ENCODE measurements at places on chromosomes 12 and 14.

DNA sequence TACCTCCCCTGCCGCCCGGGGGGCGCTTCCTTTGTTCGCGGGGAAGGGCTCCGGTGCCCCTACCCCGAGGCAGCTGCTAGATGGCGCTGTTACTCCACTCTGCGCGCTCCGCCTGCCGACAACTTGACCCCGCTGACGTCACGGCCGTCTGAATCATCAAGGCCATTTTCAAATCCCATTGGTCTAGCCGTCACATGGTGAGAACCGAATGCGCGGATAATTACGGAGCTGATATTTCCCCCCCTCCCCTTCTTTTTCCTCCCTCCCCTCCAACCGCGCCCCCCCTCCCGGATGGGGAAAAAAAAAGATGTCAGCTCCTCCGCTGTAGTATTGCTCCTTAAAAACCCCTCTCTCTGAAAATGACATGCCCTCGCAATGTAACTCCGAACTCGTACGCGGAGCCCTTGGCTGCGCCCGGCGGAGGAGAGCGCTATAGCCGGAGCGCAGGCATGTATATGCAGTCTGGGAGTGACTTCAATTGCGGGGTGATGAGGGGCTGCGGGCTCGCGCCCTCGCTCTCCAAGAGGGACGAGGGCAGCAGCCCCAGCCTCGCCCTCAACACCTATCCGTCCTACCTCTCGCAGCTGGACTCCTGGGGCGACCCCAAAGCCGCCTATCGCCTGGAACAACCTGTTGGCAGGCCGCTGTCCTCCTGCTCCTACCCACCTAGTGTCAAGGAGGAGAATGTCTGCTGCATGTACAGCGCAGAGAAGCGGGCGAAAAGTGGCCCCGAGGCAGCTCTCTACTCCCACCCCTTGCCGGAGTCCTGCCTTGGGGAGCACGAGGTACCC lies at the start of gene HOXC10:
TSS of gene HOXC10 (plus strand) at position 246 of the 791 bp plus-strand sequence. CDS start at position 360, 114 bp downstream.
- peak; percentile 33 for DNase-seq

DNA sequence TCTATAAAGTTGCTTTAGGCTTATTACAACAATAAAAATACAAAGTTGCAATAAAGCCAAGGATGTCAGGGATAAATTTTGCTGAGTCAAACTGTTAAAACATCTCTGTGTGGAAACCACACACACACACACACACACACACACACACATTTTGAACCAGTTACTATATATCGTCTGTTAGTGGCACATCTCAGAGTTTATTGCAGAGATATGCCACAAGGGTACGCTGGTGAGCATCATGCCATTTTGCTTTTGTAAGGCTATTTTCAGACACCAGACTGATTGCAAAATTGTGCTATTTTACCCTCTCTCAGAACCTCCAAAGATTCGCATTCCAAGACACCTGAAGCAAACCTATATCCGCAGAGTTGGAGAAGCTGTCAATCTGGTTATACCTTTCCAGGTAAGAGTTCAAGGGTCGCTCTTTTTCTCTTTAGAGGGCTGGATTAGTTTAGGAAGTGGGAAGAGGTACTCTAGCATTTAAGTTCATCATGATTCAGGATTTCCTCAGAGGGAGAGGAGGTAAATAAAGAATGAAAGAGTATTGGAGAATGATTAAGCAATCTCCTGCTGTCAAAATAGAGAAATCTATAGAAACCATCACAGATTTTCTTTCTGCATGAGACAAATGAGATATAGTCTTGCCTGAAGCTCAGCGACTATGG lies 27.3 kb upstream of the CHPT1 start:
- peak; percentile 69 for DNase-seq

GRCh38 chr14:54654605-54655004 lies 87.7 kb downstream of the SAMD4A start:
- no peak for DNase-seq

DNA sequence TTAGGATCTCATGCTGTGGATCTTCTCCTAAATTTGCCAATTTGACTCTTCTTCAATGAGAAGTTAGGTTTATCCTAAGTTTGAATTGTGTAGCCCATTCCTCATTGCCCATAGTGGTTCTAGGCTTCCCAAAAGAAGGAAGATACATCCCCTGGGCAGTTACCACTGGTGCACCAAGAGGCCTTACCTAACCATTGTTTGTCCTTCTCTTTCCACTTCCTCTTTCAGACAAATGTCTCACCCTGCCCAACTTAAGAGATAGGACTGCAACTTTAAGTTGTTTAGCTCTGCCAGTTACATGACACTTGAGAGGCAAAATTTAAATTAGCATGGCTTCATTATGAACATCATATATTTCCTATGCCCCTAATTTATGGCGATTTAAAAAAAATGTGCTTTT lies 9.4 kb upstream of the KCNH3 start:
- DNase-seq: no peak

DNA sequence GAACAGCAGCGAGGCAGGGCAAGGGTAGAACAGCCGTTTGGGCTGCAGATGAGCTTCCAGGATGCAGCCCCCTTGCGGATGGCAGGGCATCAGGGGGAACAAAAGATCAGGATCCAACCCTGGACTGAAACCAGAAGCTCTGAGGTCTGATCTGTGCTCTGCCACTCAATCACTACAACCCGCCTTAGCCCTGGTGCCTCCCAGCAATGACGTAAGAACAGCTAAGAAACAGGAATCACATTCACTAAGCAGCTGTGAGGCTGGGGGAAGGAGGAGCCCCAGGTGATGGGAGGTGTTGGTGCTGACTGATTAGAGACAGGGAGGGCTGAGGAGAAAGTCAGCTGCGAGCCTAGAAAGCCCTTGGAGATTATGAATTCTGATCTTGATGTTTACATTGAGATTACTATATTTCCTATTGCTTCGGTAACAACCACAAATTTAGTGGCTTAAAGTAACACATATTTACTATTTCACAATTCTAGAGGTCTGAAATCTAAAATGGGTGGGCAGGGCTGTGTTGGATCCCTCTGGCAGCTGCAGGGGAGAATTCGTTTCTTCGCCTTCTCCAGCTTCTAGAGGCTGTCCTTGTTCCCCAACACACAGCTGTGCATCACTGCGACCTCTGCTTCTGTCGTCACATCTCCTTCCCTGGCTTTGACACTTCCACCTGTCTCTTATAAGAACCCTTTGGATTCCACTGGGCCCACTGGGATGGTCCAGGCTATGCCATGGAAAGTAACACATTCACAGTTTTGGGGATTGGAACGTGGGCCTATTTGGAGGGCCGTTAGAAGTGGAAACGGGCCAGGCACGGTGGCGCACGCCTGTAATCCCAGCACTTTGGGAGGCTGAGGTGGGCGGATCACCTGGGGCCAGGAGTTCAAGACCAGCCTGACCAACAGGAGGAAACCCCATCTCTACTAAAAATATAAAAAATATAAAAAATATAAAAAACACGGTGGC lies 6.1 kb upstream of the CD9 start:
- DNase-seq: no peak

DNA sequence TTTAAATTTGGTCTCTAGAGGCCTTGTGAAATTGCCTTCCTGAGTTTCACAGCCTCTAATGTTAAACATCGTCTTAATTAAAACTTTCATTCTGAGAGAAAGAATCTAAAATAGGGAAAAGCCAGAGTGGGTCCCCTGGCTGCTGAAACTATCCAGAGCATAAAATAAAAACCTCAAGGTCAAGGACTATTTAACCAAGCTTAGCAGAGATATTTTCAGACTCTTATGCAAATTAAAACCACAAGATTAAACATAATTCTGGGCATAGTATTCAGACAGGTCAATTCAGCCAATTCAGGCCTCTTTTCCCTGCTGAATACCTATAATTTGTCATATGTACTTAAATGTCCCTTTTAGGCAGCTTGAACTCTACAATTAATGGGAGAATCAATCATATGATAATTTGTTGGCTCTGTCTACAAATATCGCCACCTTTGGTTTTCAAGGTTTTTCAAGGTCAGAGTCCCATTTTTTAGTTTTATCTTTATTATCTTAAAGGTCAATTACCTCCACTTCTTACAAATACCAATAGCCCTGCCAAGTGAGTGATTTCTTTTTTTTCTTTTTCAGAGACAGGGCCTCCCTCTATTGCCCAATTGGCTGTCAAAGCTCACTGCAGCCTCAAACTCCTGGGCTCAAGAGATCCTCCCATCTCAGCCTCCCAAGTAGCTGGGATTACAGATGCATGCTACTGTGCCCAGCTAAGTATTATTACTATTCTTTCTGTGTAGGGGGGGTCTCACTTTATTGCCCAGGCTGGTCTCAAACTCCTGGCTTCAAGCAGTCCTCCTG lies 257.1 kb downstream of the PHLDA1 start:
- DNase-seq: peak; percentile 19

DNA sequence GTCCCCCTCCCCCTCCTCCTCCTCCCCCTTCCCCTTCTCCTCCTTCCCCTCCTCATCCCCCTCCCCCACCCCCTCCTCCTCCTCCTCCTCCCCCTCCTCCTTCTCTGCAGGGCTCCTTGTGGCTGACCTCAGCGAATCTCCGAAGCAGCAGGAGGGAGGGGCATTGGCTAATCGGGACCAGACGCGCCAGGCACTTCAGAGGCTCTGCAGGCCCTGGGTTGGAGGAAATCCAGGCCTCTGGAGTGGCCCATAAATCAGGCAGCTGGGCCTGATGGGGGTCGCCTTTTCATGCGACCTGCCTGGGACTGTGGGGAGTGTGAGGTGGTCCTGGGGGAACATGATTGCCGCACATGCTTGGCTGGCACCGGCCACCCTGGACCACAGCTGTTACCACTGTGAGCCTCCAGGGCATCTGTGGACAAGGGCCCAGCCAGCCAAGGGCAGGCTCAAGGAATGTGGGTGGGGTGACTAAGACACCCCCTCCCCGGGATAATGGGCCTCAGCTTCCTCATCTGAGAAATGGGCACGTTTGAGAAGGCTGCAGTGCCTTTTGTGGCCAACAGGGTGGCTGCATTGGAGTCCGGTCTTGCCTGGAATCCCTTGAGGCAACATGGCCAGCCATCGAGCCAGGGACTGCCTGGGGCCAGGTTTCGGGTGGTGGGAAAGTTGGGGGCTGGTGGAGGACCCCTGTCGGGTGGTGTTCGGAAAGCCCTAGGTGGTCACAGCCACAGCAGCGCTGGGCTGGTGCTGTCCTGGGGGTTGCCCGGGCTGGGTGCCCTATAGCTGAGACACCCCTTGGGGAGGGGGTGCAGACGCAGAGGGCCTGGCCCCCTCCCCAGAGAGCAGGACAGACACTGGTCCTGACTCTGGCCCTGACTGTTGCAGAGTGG lies 12.0 kb downstream of the KIF26A start:
- peak; percentile 63 for DNase-seq

- peak; percentile 45 for DNase-seq
These were observed 234.0 kb downstream of the ETNK1 start for GRCh38 chr12:22858849-22859570.

DNA sequence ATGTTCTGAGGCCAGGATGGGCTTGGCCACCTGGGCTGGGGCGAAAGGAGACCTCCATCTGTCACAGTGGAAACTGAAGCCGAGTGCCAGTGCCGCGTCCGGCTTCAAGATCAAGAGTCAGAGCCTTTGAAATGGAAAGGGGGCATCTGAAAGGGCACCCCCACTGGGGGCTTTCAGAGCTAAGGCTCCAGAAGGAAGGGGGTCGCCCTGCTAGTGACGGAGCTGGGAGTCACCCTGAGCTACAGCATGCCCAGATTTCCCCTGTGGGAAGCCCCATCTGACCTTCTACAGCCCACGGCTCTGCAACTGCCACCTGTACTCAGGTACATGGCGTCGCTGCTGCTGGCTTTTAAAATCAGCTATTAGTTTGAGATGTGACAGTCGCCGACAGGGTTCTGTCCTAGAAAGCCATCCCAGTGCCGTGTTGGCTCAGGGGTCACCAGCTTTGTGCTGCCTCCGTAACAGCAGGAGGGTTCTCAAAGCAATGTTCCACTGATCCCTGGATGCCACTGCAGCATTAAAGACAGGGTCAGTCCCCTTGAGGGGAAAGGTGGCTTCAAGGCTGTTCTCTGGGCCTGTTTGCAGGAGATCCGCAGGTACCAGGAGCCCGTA lies 31.5 kb downstream of the CCNK start:
- DNase-seq: no peak

DNA sequence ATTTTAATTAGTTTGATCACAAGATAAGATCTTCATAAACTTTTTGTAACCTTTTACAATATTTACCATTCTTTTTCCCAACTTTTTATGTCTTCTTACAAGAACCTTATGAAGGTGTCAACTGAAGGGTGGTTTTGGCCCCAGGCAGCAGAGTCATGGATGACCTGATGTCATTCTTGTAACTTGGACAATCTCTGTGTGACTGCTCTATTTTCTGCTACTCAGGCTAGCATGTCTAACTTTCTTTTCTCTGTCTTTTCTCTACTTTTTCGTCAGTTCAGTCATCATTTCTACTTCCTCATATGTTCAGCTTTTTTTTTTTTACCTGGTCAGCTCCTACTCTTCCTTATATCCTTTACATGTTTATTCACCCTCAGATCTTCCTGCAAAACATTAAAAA lies 150.7 kb upstream of the PTPRQ start:
- DNase-seq: no peak

- DNase-seq: peak; percentile 12
These were observed 70.3 kb upstream of the NR2C1 start for GRCh38 chr12:95143621-95144205.

DNA sequence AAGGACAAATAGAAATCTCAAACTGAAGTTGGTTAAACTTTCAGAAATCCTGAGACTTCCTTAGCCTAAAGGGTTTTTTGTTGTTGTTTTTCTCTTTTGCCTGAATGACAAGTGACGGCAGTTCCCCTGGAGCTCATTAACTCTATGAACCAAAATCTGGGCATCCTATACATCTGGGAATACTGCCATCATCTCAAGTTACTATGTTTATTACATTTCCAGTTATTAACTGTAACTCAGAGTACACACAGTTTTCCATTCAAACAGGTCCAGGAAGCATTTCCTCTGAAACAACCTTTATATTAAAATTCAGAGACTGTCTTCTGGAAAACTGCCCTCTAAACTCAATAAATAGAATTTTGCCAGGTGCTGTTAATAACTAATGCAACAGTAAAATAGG lies 55.6 kb upstream of the CDKL1 start:
- peak; percentile 85 for DNase-seq

DNA sequence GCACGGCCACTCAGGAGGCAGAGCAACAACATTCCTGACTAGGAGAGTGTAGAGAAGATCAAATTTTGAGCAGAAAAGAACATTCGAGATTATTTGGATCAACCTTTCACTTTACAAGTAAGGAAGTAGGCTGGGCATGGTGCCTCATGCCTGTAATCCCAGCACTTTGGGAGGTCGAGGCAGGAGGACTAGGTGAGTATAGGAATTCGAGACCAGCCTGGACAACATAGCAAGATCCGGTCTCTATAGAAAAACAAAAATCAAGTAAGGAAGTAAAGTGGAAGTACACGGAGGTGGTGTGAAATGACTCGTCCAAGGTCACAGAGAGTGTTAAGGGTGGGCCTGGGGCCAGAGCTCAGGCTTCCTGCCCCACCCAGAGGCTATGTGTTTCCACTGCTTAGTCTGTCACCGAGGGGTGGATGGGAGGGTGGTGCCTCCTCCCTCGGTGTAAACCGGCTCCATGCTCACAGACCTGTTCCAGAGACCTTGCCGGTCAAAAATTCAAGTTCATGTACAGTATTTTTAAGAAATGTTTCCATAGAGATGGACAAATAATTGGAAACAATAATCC lies 51.9 kb downstream of the MAP1LC3B2 start:
- DNase-seq: no peak

DNA sequence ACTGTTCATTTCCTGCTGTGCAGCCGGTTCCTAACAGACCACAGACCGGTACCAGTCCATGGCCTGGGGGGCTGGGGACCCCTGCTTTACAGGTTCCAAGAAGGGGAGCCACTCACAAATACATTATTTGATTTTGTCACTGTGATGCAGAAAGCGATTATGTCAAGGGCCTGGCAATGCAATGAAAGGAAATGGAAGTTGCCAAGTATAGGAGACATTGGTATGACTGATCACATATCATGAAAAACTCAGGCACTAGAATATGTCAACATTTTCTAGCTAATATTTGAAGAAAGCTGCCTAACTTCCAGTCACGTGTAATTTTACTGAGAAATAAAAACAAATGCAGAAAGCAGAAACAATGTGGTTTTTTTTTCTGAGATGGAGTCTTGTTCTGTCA lies 68.9 kb upstream of the USP44 start:
- DNase-seq: no peak

Data from fibroblast of gingiva (primary cell).